Stimulated activated CD4-positive, alpha-beta T cell treated with anti-CD3 and anti-CD28 coated beads, Interleukin-2, amount 100 ng/mL, for 24 hours (primary cell): ENCODE measurements at places on chromosomes 7 and 10.
A peak's percentile ranks its signal among the peaks of the same experiment; 100 is the strongest.

DNA sequence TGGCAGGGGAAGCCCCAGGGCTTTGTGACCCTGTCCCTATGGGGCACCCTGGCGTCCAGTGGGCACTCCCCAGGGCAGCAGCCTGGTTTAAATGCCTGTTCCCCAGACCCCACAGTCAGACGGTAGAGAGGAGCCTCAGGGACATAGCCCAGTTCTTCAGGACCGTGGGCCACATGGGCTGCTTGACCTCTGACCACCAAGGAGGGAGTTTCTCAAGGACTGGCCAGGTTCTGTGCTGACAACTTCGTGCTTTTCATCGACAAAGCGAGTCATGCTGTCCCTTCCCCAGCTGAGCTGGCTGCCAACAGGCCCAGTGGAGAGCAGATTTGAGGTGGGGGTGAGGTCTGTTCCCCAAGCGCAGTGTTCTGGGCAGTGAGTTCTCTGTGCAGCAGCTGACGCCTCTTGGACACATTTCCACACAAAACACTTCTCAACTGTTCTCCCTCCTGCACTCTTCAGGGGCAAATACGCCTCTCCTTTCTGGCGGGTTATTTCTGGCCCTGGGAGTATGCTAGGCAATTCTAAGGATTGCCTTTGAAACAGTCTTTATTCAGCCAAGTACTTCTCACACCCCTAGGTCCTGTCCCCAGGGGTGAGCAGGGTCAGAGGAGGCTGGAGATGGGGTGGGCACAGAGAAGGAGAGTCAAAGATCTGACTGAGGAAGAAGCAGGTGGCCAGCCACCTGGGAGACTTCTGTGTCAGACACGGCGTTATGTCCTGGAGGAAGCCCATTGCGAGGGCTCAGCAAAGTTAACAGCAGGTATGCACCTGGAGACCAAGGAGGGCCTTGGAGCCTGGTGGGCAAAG, 57.3 kb upstream of the CAMK2B start:
- no peak for DNase-seq

- no peak for DNase-seq
Measured at GRCh38 chr10:90031776-90032175, 330.4 kb downstream of the KIF20B start.

DNA sequence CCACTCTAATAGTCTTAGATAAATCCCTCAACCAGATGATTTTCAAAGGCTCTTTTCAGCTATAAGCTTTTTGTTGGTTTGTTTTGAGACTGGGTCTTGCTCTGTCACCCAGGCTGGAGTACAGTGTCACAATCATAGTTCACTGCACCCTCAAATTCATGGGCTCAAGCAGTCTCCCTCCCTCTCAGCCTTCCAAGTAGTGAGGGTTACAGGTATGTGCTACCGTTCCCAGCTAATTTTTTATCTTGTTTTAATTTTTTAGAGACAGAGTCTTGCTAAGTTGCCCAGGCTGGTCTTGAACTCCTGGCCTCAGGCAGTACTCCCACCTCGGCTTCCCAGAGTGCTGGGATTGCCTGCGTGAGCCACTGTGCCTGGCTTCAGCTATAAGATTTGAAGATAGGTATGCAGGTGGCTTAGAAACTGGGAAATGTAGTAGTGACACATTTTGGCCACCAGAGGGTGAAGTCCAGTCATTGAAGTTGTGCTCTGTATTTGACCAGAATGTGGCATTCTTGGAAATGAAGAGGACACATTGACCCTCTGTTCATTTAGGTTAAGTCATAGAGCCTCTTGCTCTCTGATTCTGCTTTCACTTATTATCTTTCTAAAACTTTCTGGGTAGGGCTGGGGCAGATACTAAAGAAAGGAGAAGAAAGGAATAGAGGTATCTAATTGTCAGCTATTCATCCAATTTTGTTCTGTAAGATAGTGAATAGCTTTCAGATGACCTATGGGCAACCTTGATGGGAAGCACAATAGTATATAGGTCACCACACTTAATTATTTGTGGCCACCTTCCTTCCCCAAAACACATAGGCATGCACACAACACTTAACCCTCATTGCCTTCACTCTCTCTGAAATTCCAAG, 36.0 kb downstream of the R3HCC1L start:
- peak; percentile 32 for DNase-seq

DNA sequence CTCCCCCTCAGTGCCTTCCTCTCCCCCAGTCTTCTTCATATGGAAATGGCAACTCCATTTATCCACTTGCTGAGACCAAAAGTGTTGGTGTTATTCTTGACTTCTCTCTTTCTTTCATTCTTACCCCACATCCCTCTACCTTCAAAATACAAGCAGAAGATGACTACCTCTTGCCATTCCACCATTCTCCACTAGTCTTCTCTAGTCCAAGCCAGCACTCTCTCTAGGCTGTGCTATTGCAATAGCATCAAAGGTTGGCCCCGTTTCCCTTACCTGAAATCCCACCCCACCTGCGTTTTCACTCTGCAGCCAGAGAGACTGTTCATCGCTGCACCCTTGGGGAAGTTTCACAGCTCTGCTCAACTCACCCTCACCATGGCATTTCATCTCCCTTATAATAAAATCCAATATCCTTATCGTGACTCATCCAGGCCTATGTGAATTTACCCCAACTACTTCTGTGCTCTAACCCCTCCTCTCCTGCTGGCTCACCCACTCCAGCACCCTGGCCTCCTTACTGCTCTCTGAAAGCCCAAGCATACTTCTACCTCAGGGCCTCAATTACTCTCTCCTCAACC, 109.1 kb downstream of the LSM5 start:
- DNase-seq, result no peak

GRCh38 chr10:130180416-130180815, 44.2 kb downstream of the GLRX3 start:
- no peak for DNase-seq

DNA sequence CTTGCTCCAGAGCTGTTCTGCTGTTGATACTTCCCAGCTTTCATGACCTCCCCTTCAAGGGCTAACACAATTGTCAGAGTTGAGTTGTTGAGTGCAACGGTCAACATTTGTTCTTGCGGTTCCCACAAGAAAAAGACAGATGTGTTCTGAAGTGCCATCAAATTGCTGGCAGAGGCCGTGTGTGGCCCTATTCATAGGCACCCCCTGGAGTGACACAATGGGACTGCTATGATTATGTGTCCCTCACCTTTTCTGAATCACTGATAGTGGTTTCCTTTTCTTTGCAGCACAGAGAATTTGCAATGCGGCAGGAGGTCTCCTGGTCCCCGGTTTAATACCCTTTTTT, 5.8 kb upstream of the IGFBP1 start:
- no peak for DNase-seq

- DNase-seq, result no peak
Measured at GRCh38 chr7:116618338-116619128, 53.5 kb upstream of the MET start.

DNA sequence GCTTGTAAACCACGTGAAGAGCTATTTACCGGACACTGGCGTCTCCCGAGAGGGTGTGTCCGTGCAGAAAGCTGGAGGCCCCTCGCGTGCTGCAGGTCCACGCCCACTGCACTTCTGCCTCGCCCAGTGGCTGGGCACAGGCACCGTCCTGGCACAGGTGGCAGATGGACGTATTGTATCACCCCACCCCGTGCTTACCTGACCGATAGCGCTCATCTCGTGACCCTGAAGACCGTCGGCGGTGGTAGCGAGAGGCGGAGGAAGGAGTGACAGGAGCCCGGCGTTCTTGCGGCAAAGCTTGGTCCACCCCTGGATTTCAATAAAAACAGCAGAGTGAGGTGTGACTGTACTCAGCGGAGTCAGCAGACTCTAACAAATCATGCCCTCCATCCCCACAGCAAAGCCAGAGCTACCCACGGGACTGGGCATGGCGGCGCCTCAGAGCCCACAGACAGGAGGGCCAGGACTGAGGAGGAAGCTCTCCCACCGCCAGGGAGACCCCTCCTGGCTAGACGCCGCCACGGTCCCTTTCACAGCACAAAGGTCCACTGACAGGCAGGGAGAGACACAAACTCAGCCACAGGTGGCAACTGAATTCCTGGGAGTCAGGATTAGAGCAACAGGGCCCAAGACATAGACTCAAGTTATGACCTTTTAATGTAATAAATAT, 217.1 kb downstream of the DIP2C start:
- DNase-seq, result no peak

DNA sequence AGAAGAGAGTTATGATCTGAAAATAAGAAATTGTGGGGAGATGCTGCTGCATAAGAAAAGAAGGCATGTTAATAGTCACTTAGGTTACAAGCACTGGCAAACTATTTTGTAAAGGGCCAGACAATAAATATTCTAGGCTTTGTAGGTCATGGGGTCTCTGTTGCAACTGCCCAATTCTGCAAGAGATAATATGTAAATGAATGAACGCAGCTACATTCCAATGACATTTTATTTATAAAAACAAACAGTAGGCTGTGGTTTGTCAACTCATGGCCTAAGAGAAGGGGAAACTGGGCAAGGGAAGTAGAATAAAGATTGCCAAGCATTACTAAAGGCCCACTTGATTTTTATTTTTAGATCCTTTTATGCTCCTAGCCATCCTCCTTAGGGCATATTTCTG, 133.1 kb downstream of the RAPGEF5 start:
- DNase-seq, result no peak

GRCh38 chr7:139767561-139767982, 10.2 kb downstream of the HIPK2 start:
- DNase-seq, result no peak

DNA sequence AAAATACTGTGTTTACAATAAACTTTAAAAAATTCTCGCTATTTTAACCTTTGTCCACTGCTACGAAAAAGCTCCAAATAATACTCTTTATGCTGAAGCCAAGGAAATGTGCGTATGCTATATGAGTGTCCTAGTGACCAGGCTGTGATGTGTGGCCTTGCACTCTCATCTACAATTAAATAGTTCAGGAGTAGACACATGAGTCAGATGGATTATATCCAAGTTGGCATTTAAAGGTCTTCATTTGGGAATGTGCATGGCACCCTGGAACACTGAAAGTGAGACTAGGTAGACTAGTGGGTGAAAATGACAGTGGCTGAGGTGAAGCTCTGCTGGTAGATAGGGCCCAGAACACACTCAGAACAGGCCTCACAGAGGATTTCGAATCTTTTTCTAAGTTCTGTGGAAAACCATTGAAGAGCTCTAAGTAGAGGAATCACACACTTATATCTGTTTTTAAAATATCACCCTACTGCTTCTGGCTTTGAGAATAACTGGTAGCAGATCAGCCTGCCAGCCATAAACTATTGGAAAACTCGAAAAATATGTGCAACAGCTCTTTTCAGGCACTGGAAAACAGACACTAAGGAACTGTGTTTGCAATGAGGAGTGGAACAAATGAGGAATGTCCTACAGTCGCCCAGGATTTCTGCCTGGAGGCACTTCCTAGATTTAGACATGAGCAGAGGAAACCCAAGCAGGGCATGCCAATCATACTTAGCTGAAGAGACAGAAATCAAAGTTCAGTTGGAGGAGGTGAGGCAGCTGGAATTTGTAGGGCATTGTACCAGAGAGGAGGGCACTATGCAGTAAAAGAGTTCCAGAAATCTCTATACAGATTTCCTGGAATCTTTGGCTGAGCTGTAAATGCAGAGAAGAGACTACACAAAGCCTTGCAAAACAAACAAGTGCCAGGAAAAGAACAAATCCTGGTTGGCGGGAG, 603.8 kb upstream of the LRRTM3 start:
- DNase-seq, result no peak

- DNase-seq, result no peak
Measured at GRCh38 chr10:79932841-79933379, 16.0 kb downstream of the SFTPD start.

GRCh38 chr10:77544617-77545016, 93.0 kb downstream of the KCNMA1 start:
- DNase-seq, result no peak

DNA sequence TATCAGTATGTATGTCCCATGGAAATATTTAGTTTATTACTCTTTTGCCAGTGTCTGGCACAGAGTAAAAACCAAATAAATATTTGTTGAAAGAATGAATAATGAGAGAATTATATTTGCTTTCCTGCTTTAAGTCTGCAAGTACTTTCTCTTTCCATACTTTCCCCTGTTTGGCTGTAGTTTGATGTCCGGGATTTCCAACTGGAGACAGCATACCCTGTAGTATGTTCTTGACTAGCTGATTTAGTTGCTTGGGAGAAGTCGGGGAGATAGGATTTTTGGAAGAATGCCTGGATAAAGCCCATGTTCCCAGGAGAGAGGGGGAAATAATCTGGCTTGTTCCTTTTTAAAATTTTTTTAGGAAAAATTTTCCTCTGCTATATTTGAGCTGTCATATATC, 516.1 kb downstream of the CCSER2 start:
- DNase-seq, result no peak

DNA sequence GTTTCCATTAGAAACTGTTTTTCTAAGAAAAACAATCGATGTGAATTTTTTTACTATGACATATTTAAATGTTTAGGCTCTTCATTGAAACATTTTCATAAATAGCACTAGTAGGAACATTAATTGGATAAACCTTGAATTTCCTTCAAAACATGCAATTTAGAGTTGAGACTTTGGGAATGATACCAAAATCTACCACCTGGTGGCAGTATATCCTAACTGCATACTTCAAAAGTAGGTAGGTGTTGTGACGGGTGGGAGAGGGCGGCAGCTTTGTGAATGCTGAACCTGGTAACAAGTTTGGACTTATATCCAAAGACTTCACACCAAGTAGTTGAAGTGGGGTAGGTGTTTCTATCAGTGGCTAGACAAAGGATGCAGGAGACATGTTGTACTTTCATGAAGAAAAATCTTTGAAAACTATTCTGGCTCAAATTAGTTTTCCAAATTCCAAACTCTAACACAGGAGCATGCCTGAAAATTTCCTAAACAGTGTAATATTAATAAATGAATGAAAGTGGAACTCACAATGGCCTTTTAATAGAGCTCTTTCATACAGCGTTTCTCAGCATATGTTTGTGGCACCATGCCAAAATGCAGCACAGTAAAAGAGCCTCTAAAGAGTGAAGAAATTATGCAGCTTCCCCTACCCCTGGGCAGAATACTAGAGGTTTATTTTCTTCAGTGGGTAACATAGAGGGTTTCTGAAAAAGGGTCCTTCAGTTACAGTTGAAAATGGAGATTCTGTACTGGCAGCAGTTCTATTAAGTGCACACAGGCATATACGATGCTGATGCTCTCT, 201.0 kb upstream of the TPK1 start:
- DNase-seq, result peak; percentile 28

- DNase-seq, result no peak
Measured at GRCh38 chr7:65804887-65805286, 68.0 kb upstream of the VKORC1L1 start.

DNA sequence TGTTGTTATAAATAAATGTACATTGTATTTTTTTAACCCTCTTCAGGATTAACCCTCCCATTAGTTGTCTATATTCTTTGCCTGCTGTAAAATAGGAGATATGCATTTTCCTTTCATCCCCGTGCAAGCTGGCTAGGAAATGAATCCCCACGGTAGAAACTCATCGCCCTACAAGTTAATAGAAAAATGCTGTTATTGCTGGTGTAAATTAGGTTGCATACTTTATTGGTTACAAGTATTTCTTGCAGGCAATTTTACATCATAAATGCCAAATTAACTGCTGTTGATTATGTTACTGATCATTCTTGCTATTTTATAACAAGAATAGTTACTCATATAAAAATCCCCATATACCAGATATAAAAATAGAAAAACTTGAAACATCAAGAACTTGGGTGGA, 454.2 kb upstream of the KLF6 start:
- no peak for DNase-seq
